ENCODE measurements at places on chromosomes 7 and 10. TPM values are rescaled to one million over a fixed set of nuclear protein-coding genes. Genes with fewer than 3 reads are reported as not detected.

DNA sequence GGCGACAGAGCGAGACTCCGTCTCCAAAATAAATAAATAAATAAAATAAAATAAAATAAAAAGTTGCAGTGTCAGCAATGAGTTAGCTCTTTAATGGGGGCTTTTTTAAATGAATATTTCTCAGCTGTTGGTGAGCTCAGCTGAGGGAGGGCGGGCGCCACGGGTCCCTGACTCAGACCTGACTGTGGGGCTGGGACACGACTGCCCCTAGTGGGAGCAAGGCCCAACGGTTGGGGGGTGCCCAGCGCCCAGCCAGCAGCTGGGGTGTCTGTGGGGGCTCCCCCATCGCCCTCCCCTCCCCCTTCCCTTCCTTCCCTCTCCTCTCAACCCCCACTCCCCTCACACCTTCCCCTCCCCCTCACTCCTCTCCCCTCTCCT, 46.6 kb downstream of the PWWP2B start:
- peaks cover 50% of the 10 kb centered on the region for H3K4me1 ChIP-seq
- H3K27me3 ChIP-seq = no peaks in the 10 kb centered on the region
- peak; percentile 66 for DNase-seq
- no peaks in the 10 kb centered on the region for H3K36me3 ChIP-seq

DNA sequence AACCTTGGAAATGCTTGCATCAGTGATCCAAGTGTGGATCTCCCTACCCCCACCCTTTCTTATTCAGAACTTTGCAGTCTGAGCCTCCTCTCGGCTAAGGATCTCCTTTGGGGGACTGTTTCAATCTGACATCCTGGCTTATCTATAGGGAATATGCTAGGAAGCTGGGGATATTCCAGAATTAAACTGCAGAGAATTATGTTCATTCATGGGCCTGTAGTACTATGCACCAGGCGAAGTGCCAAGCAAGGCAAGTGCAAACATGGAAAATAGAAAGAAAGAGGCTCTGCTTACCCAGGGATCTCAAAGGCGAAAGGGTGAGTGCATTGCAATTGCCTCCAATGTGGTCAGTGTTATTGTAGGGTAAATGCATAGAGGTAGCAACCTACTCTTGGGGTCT, 96.5 kb downstream of the CACNB2 start:
- H3K4me3 ChIP-seq = no peak overlapping the region
- H3K4me1 ChIP-seq = no peaks in the 10 kb centered on the region
- H3K27ac ChIP-seq = no peak overlapping the region
- no peaks in the 10 kb centered on the region for H3K27me3 ChIP-seq
- no peaks in the 10 kb centered on the region for H3K36me3 ChIP-seq

DNA sequence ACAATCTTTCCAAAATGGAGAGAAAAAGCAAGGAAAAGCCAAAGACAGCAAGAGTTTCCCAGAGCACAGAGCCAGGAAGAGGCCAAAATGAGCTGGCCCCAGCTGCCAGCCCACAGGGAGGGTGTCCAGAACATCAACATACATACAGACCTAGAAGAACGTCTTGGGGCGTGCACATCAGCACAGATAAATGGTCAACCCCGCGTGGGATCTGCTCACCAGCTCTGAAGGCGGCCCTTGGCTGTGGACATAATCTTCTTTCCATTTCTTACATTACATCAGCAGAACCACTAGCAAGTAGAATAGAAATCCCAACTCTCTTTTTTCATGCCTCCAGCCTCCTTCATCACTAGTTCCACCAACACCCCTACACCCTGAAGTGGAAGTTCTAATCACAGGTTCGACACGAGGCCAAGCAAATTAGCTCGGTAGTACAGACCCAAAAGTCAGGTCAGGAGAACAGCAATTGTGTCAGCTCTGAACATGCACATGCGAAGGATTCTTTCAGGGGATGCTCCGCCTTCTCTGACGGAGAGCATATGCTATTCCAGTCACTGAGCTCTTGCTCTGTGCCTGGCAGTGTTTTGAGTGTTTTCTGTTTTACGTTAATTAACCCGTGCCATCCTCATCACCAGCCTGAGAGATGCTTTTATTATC, 16.4 kb downstream of the SH3PXD2A start:
- H3K36me3 ChIP-seq = no peaks in the 10 kb centered on the region
- no peaks in the 10 kb centered on the region for H3K27me3 ChIP-seq
- DNase-seq = no peak
- no peaks in the 10 kb centered on the region for H3K4me1 ChIP-seq
- no peak overlapping the region for H3K27ac ChIP-seq
- H3K4me3 ChIP-seq = no peak overlapping the region

Gene CRTAC1
- total RNA-seq = not detected

DNA sequence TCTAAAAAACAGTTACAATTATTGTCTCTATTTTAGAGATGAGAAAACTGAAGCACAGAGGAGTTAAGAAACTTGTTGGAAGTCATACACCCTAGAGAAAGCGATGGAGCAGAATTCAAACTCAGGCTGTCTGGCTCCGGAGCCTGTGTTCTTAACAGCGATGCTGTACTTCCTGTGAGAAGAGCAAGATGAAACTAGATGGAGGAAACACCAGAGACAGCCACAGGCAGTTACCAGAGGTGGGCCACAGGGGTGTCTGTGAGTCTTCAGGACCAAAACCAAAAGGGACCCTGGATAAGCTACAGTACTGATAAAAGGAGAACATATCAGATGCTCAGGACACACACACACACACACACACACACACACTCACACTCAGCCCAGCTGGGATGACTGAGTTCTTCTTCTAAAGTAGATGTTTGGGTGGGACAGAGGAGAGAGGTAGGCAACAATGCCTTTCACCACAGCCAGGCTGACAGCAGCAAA, 289.2 kb downstream of the FZD1 start:
- H3K4me1 ChIP-seq = no peaks in the 10 kb centered on the region
- no peak for DNase-seq
- H3K4me3 ChIP-seq = no peak overlapping the region
- H3K36me3 ChIP-seq = no peaks in the 10 kb centered on the region

Gene PARD3
- 0.71 TPM for total RNA-seq

- no peaks in the 10 kb centered on the region for H3K27me3 ChIP-seq
- H3K4me3 ChIP-seq = no peak overlapping the region
- DNase-seq = peak; percentile 16
- no peak overlapping the region for H3K27ac ChIP-seq
- H3K36me3 ChIP-seq = no peaks in the 10 kb centered on the region
- no peaks in the 10 kb centered on the region for H3K4me1 ChIP-seq
Measured at GRCh38 chr10:106711313-106711906, 453.1 kb downstream of the SORCS1 start.

GRCh38 chr7:116089293-116089692, 58.7 kb upstream of the TFEC start:
- no peak overlapping the region for H3K27ac ChIP-seq
- no peaks in the 10 kb centered on the region for H3K36me3 ChIP-seq
- no peak overlapping the region for H3K4me3 ChIP-seq
- H3K4me1 ChIP-seq = no peaks in the 10 kb centered on the region
- DNase-seq = no peak

Gene AKR1D1
- total RNA-seq = not detected

Gene PKD1L1
- total RNA-seq = 0.25 TPM

- peaks cover 39% of the 10 kb centered on the region for H3K4me1 ChIP-seq
- peaks cover 5% of the 10 kb centered on the region for H3K36me3 ChIP-seq
- H3K4me3 ChIP-seq = no peak overlapping the region
- no peak for DNase-seq
Measured at GRCh38 chr7:148715027-148715426, 16.3 kb downstream of the CUL1 start.

- H3K36me3 ChIP-seq = peaks cover 3% of the 10 kb centered on the region
- H3K27me3 ChIP-seq = no peaks in the 10 kb centered on the region
- no peaks in the 10 kb centered on the region for H3K4me1 ChIP-seq
- H3K4me3 ChIP-seq = no peak overlapping the region
- DNase-seq = no peak
- H3K27ac ChIP-seq = no peak overlapping the region
Measured at GRCh38 chr7:55912748-55913158, 25.5 kb downstream of the ZNF713 start.

Gene PRDX3
- total RNA-seq = 7.1 TPM

GRCh38 chr10:26861205-26861998, 644 bp upstream of the ABI1 start:
- peak; percentile 19 for DNase-seq
- H3K36me3 ChIP-seq = no peaks in the 10 kb centered on the region
- peaks cover 18% of the 10 kb centered on the region for H3K4me1 ChIP-seq
- no peaks in the 10 kb centered on the region for H3K27me3 ChIP-seq
- H3K4me3 ChIP-seq = no peak overlapping the region

DNA sequence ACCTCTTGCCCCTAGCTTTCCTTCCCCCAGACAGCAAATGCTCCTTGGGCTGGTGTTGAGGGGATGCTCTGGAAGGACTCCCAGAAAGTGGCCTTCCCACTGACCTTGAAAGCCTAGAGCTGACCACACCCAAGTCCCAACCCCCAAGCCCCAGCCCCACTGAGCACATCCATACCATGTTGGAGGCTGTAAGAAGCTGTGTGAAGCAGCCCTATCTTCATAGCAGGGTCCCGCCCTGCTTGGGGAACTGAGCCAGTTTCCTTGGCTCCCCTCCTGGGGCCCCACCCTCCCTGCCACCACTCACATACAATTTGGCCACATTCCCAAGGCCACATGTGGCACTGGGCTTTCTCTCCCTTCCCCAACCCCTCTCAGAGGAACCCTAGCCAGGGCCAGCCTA, 72.3 kb upstream of the CACUL1 start:
- H3K36me3 ChIP-seq = no peaks in the 10 kb centered on the region
- H3K27ac ChIP-seq = no peak overlapping the region
- no peak overlapping the region for H3K4me3 ChIP-seq
- no peaks in the 10 kb centered on the region for H3K27me3 ChIP-seq

Gene LRRC17
- not detected for total RNA-seq

Gene FAM131B
- total RNA-seq = 0.14 TPM

Gene WNT8B
- not detected for total RNA-seq

DNA sequence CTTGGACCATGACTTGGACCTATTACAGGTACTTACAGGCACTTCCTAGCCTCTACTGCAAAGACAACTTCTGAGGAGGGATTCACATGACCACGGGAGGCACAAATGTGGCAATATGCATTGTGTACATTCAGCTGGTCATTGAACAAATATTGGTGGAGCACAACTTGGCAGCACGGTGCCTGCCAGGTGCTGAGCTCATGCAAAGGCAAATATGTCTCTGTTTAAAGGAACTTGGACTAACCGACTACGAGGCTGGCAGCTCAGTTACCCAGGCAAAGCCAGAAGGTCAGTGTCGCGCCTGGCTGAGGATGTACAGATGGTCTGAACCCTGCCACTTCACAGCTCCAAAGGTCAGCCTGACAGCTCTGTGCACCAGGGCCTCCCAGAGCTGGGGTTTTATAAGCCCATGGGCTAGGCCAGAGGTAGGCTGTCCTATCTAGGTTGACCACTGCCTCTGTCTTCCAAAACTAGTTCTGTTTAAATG, 6.1 kb downstream of the DENND11 start:
- H3K27me3 ChIP-seq = no peaks in the 10 kb centered on the region
- no peak for DNase-seq
- peaks cover 24% of the 10 kb centered on the region for H3K4me1 ChIP-seq
- H3K36me3 ChIP-seq = peaks cover 10% of the 10 kb centered on the region

Gene GIMAP7
- 48.4 TPM for total RNA-seq

GRCh38 chr10:116073510-116073909, 199.5 kb downstream of the GFRA1 start:
- H3K27ac ChIP-seq = no peak overlapping the region
- no peaks in the 10 kb centered on the region for H3K27me3 ChIP-seq
- no peaks in the 10 kb centered on the region for H3K4me1 ChIP-seq
- DNase-seq = no peak
- H3K36me3 ChIP-seq = no peaks in the 10 kb centered on the region

DNA sequence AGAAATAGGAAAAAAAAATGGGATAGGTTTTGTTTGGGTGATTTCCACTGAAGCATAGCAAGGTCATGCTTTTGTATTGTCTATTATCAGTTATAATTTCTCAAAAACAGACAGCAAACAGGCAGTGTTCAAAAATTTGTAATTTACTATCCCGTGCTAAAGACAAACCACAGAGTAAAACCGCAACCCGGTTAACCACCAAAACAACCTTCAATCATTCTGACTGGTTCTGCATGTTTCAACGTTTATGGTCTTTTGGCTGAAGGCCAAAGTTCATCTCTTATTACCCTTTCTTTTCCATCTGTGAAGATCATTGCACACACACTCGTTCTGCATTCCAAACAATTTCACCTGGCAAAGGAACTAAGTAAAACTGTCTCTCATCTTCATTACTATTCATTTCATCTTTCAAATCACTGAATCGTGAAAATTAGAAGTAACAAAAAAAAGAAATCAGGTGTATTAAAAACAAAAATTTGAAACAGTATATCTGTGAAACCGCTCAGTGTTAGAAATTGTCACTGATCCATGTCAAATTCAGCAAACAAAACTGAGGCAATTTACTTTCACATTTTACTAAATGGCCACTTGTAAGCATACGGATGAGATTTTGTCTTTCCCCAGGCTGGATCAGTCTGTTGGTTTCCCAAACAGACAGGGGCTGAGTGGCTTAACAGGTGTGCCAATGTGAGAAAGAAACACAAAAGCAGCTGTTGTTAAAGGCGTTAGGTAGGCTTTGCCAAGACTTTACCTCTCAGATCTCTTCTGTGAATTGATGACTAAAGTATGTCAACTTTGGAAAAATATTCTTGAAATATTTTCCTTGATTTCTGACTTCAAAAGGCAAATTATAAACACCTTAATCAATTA, 539.6 kb downstream of the CNTNAP2 start:
- H3K36me3 ChIP-seq = no peaks in the 10 kb centered on the region
- no peak overlapping the region for H3K4me3 ChIP-seq
- no peaks in the 10 kb centered on the region for H3K4me1 ChIP-seq
- no peak for DNase-seq

GRCh38 chr10:2933924-2934323, 133.4 kb upstream of the PFKP start:
- H3K4me1 ChIP-seq = no peaks in the 10 kb centered on the region
- DNase-seq = no peak
- H3K4me3 ChIP-seq = no peak overlapping the region

Gene BAZ1B
- 35.5 TPM for total RNA-seq

GRCh38 chr10:23439452-23439960, 631 bp downstream of the OTUD1 start:
- DNase-seq = no peak
- peak overlapping the region; percentile 81 for H3K27ac ChIP-seq
- peaks cover 4% of the 10 kb centered on the region for H3K36me3 ChIP-seq
- H3K4me3 ChIP-seq = peak overlapping the region; percentile 68

DNA sequence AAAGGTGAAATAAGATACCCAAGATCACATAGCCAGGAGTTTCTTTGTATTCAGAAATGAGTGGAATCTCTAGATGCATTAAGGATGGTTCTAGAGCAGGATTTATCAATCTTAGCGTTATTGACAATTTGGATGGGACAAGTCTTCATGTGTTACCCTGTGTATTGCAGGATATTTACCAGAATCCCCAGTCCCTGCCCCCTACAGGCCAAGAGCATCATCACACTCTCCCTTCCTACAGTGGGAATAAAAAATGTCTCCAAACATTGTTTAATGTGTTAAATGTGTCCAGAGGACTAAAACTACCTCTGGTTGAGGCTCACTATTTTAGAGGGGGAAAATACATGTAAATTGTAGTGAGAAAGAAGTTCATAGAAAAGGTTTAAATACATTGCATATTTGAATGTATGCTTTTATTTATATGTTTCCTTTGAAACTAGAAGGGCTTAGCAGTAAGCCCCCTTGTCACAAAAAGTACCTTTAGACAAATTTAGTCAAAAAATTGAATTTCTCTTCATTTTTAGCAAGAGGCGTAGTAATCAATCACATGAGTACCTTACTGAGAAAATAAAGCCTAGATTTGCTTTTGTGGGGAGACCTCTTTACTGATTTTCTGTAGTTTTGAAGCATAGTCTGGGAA, 141.2 kb downstream of the MLLT10 start:
- H3K4me3 ChIP-seq = no peak overlapping the region
- no peaks in the 10 kb centered on the region for H3K4me1 ChIP-seq
- no peak overlapping the region for H3K27ac ChIP-seq
- no peaks in the 10 kb centered on the region for H3K27me3 ChIP-seq
- peaks cover 14% of the 10 kb centered on the region for H3K36me3 ChIP-seq

GRCh38 chr10:100516847-100517246, 2.8 kb downstream of the SEC31B start:
- H3K27ac ChIP-seq = no peak overlapping the region
- no peak overlapping the region for H3K4me3 ChIP-seq
- no peak for DNase-seq
- H3K27me3 ChIP-seq = no peaks in the 10 kb centered on the region

All from CD4-positive, alpha-beta T cell (primary cell).